ENCODE measurements at places on chromosomes 2 and 18. TPM values are rescaled to one million over a fixed set of nuclear protein-coding genes. Genes with fewer than 3 reads are reported as not detected.
A peak's percentile ranks its signal among the peaks of the same experiment; 100 is the strongest.

TFCP2L1 gene
- total RNA-seq: 1.7 TPM

NETO1 gene
- 12.8 TPM for total RNA-seq

NOL4 gene
- total RNA-seq: 0.67 TPM

UGT1A10 gene
- not detected for total RNA-seq

C2orf72 gene
- total RNA-seq: 5.4 TPM

DNA sequence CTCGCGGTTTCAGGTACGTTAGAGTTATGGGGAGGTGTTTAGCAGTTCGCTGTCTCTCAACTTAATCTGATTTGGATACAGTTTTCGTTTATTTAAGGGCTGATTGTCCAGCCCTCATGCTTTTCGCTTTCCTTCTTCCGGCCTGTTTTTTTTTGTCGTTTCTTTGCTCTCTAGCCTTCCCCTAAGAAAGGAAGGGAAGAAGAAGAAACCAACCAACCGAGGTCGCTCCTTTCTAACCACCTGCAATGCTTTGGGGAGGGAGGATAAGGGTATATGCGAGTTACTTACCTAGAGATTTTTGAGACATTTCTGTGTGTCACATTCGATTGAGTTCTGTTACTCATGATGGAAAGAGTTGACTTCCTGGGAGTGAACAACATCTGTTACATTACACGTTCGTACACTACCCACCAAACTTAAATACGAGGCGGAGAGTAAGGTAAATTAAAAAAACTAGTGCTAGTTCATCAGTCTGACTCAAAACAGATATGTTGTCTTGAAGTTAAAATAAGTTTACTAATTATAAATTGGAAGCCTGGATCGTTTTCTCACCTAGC, 918 bp downstream of the EIF5B start:
- DNase-seq: no peak

DNA sequence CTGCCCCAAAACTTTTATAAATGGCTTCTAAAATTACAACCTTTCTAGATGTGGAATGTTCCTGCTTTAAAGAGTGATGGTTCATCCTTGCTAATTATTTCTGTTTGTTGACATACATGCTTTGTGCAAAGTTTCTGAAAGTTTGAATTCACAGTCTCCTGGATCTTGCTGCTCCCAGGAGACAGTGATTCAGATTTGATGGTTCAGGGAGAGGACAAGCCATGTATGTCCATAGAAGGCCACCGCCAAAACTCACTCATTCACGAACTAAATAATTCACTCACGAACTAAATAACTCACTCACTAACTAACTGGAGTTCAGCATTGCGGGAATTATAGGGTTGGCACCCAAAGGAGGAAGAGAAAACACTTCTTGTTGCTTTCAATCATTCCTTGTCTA, 416.5 kb upstream of the ZEB2 start:
- no peak for DNase-seq

DNA sequence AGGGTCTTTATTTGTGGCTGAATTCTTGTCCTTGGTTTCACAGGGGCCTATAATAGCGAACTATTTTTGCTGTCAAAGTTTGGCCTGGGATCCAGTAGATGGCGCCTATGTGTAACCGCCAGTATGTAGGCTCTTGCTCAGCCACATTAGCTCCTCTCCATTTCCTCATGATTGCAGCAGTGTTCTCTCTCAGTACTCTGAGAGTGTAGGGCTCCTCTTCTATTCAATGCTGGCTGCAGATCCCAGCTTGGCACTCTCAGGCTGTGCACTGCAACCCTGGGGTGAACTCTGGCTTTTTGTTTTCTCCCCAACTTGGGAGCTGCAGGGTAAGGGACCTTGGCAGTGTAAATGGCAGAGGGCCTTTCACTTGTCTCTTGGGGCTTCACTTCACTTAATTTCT, 344.6 kb upstream of the CHAC2 start:
- peak; percentile 42 for DNase-seq

DNA sequence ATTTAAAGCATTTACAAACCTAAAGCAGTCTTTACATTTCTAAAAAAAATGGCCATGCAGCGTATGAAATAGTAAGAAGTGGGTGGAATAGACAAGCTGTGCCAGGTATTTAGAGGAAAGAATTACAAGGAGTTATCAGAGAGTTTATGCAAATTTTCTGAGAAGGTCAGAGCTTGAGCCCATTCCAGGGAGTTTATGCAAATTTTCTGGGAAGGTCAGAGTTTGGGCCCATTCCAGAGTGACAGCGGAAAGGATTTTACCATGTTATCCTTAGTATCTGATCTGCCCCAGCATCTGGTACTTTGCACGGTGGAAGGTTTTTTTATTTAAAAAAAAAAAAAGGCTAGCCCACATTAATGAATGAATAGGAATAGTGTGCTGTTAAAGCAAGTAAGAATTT, 1.4 kb upstream of the DOK6 start:
- no peak for DNase-seq

- no peak for DNase-seq
Measured at GRCh38 chr2:45379399-45380087, 231.5 kb downstream of the SRBD1 start.

DNA sequence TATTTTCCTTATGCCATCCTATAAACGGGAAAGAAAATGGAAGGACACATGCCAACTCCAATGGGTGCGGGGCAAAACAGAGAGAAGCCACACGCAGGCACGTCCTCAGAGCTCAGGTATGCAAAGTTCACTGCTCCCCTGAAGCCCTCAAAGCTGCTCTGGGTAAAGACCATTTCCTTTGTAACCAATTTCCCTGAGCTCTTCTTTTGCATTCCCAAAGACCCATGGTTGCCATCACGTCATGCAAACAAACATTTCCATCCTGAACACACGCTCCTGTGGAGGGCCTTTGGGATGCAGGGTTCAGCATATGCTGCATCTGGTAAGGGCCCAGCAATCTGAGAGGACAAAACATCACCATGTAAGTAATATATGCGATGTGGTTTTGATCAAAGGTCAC, 69.4 kb downstream of the EMILIN2 start:
- no peak for DNase-seq

DNA sequence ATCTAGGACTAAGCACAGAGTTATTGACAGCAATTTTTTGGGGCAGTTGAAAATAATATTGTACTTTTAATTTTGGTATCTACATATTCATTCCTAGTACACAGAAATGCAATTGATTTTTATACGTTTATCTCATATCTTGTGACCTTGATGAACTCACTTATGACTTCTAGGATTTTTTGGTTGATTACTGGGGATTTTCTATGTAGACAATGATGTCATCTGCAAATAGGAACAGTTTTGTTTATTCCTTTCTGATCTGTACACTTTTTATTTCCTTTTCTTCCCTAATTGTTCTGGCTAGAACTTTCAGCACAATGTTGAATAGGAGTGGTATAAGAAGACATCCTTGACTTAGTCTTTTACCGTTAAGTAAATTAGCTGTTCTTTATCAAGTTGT, 143.5 kb upstream of the PGAP1 start:
- no peak for DNase-seq

DNA sequence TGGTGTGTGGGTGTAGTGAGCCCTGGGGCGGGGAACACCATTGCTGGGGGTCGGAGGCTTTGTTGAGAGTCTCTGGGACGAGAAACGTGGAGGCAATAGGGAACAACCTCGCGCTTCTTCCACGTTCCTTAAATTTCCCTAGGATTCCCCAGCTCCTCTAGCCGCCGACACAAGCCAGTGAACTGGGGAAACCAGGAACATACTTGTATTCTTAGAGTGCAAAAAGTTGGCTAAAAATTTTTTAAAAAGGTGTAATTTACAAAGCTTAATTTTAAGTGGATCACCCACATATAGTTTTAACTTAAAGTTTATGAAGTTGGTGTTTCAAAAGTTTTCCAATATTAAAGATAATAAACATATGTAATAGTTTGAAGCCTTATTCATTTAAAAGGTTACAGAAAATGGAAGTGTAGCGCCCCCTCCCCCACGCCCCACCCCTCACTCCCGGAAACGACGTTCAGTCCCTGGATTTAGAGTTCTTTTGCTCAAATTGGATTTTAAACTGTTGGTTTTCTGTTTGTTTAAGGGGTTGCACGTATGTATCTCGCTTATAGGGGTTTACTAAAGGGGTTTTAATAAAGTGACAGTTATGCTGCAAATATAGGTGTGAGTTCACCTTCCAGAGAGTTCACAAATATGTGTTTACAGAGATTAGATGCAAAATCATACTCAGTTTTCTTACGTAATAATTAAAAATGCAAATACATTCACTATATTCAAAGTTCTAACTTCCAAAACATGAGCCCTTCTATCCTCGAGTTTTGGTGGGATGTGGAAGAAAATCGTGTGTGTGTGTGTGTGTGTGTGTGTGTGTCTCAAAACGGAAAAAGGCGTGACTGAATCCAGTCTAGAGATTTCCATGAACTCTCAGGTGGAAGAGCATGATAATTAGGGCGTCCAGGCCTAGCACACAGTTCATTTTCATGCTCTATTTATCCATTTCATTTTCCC, 872 bp downstream of the DSG2 start:
- DNase-seq: no peak

GRCh38 chr2:204892506-204893255, 347.4 kb downstream of the PARD3B start:
- DNase-seq: no peak

DNA sequence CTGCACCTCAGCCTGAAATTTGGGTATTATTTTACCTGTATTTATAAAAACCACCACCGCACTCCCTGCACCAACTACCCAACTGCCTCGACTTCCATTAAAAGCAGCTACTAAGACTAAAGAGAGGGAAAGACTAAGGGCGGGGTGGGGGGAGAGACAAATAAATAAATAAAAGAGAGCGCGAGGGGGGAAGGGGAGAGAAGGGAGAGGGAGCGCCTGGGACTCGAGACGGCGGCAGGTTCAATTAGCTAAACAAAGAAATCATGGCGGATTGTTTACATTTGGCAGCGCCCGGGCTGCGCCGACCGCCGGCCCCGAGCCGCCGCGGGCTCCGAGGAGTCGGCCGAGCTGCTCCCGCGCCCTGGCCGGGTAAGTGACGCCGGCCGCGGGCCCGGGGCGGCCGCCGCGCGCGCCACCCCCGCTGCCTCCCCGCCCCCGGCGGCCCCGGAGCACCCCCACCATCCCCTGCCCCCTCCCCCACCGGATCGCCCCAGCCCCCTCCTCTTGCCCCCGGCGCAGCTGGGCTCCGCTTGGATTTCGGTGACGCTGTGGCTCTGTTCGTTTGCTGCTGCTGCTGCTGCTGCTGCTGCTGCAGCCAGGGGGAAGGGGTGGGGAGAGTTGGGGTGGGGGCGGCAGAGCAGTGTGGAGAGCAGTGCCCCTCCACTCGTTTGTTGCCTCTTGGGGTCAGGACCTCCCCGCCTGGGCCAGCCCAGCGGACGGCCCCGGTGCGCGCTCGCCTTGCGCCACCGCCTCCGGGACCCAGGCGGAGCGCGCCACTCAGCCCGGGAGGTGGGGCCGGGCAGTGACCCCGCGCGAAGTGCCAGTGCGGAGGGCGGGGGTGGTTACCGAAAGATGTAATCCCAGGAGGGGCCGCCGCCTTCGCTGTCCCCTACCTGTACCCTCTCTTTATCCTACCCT, 187.2 kb upstream of the FANCL start:
- DNase-seq: peak; percentile 59

DNA sequence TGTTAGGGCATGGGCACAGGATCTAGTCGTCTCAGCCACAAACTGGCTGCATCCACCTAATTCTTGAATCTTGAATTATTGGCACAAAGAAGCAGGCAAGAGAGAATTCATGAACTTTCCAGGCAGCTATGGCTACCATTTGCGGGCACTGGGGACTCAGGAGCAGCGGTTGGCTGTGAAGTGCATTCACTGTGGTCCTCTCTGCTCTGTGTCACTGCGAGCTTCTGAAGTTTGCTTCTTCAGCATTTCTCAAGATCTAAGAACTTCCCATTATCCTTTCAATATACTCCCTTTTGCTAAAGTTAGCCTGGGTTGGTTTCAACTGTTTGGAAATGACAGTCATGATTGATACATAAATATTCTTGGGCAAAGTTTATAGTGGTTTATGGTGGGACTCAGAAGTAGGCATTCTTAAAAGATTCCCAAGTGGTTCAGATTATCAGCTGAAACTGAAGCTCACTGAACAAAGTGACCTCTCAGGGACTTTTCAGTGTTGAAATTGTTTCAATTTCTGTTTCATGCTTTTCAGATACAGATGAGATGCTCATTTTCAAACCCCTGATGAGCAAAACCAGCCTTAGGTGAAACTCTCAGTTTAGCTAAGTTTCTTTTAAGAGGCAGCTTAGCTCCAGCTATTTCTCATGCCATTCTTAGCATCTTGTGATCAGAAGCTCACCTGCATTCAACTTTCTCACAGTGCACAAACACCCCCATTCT, 1258.3 kb upstream of the GYPC start:
- DNase-seq: no peak

DNA sequence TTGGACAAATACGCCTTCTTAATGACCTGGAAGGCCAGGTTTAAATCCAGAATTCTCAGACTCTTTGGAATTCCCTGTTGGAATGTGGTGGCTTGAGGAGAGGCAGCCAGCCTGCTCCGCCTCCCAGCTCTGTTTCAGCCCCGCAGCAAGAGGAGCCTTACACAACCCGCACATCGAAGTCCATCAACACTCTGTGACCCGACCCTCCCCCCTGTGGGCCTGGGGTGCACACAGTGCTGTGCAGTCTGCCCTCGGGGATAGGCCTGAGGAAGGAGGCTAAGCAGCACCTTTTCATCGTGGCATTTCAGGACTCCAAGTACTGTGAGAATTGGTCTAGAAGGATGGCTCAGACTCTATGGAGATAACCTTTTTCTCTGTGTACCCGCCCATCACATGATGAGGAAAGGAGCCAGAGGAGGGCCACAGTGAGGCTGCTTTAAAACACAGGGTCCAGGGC, 73.7 kb downstream of the GREB1L start:
- peak; percentile 6 for DNase-seq

- DNase-seq: no peak
Measured at GRCh38 chr2:160907738-160908137, 252.5 kb upstream of the TANK start.

- DNase-seq: no peak
Measured at GRCh38 chr18:56162311-56163265, 475.8 kb downstream of the TXNL1 start.

DNA sequence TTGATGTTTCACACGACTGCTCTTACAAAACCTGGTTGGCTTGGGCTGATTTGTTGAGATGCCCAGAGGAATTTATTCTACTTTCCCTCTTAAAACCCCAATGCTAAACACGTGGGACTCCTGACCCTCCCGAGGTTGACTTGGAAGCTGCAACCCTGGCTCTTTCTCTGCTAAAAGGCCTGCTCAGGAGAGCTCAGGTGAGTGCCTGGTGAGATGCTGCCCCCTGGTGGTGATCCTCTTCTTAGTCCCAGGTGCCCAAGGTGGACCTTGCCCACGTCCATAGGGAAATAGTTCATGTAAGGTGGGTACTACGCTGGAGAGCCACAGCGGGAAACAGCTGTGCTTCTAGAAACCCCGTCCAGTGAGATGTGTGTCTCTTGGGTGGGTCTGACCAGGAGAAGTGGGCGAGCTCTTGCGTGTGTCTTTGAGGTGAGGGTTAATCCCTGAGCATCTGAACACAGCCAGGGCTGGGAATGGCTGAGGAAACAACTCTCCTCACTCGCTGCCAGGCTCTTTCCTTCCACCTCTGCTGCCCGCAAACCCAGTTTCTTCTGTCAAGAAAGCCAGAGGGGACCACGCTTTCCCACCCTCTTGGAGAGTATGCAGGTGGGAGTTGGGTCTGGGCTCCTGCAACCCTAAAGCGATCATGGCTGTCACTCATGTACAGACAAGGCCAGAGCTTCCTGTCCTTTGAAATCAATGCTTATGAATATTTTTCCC, 25.5 kb upstream of the PXDN start:
- peak; percentile 78 for DNase-seq

Data from endothelial cell (in vitro differentiated cells).